ENCODE measurements at places on chromosomes 7 and 10.

DNA sequence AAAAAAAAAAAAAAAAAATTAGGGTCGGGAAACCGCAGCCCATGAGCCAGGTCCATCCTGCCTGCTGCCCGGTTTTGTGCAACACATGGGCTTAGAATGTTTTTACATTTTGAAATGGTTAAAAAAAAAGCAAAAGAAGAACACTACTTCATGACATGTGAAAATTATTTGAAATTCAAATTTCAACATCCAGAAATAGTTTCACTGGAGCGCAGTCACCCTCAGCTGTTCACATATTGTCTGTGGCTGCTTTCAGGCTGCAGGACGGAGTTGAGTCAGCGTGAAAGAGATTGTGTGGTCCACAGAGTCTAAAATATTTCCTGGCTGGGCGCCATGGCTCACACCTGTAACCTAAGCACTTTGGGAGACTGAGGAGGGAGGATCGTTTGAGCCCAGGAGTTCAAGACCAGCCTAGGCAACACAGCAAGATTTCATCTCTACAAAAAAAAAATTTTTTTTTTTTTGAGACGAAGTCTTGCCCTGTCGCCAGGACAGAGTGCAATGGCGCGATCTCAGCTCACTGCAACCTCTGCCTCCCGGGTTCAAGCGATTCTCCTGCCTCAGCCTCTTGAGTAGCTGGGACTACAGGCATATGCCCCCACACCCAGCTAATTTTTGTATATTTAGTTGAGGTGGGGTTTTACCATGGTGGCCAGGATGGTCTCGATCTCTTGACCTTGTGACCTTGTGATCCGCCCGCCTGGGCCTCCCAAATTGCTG, 63.9 kb upstream of the ECHDC3 start:
- DNase-seq = no peak

- no peak for DNase-seq
Measured at GRCh38 chr7:26587536-26587935, 276.9 kb downstream of the SKAP2 start.

DNA sequence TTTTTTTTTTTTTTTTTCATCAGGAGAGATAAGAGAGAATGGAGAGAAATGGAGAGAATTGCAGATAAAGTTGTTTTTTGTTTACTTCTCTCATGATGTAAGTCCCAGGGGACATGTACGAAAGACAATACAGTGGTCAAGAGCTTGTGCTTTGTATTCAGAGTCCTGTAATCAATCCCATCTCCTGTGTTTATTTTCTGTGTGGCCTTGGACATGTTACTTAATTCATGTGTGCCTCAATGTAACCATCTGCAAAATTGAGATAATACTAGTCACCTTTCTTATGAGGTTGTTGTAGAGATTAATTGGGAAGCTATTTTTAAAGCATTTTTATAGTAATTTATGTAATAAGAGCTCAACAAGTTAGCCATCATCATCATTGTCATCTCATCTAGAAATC, 117.5 kb downstream of the CDK14 start:
- no peak for DNase-seq

GRCh38 chr10:19929506-19930140, 113.4 kb downstream of the PLXDC2 start:
- no peak for DNase-seq

DNA sequence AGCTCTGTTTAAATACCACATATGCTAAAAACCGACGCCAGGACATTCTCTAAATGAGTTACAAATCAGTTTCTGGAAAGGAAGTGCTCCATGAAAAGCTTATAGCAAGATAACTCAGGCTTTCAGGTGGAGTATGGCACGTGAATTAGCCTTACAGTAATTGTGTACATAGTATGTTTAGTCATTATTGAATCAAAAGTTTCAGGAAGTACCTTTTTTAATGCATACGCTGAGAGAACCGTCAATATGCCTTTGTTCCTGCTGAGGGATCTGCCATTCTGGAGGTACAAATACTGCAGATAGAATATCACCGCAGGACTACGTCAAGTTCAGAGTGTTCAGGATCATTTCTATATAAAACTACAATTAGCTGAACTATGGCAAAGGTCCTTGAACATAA, 45.7 kb downstream of the ANKMY2 start:
- DNase-seq = no peak

GRCh38 chr7:78333530-78334425, 535.2 kb downstream of the PHTF2 start:
- no peak for DNase-seq

DNA sequence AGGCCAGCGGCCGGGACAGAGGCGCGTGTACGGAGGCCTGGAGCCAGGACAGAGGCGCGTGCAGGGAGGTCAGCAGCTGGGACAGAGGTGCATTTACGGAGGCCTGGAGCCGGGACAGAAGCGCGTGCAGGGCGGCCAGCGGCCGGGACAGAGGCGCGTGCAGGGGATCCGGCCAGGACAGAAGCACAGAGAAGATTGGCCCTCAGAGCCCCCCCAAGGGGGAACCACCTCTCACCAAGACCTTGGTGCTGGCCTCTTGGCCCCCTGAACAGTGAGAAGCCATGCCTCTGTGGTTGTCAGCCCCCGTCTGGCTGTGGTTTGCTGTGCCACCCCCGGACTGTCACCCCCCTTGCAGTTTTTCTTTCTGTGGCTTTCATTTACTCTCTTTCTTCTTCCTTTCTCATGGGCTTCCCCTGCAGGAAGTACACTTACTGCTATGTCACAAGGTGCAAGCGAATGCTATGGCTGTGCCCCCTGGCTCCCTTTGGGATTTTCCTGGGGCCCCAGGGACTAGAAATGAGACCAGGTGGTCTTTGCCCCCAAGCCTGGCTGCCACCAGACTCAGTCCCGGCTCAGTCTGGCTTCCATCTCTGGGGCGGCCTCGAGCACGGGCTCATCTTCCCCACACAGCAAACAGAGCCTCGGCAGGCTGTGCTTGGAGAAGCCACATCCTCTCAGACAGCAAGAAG, 41.1 kb downstream of the INSIG1 start:
- no peak for DNase-seq

- DNase-seq = no peak
Measured at GRCh38 chr7:82258181-82258580, 185.4 kb downstream of the CACNA2D1 start.

GRCh38 chr7:45917658-45918057, 3.4 kb downstream of the IGFBP3 start:
- DNase-seq = peak; percentile 58

- no peak for DNase-seq
Measured at GRCh38 chr7:111532625-111533024, 29.7 kb downstream of the IMMP2L start.

DNA sequence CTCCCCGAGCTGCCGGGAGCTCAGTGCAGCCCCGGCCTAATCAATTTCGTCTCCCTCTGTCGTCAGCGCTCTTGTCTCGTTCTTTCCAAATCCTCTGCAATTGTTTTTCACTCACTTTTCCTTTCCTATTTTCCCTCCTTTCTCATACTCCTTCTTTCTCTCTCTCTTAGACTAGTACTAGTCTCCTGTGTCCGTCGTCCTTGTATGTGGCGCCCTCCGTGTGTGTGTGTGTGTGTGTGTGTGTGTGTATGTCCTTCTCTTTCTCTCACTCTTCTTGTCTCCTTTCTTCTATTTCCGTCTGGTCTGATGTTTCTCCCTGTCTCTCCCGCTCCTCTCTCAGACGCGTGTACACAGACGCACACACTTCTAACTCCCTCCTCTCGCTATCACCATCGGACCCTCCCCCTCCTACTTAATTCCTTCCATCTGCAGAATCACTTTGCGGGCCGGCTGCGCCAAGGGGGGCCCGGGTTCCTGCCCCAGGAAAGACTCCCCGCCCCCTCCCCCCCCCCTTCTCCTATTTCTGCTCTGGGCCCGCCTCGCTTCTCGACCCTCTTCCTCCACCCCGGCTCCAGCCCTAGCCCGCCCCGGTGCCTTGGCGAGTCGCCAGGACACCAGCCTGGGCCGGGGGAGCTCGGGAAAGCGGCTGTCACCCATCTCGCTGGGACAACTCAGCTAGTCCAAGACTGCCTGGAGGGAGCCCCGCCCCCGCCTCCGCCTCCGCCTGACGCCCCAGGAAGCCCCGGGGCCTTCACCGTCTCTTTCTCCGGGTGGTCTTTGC, 743 bp upstream of the ZCCHC24 start:
- no peak for DNase-seq

GRCh38 chr7:94779861-94780260, 123.9 kb upstream of the SGCE start:
- DNase-seq = no peak

- DNase-seq = no peak
Measured at GRCh38 chr7:141954334-141954733, 7.6 kb upstream of the CLEC5A start.

DNA sequence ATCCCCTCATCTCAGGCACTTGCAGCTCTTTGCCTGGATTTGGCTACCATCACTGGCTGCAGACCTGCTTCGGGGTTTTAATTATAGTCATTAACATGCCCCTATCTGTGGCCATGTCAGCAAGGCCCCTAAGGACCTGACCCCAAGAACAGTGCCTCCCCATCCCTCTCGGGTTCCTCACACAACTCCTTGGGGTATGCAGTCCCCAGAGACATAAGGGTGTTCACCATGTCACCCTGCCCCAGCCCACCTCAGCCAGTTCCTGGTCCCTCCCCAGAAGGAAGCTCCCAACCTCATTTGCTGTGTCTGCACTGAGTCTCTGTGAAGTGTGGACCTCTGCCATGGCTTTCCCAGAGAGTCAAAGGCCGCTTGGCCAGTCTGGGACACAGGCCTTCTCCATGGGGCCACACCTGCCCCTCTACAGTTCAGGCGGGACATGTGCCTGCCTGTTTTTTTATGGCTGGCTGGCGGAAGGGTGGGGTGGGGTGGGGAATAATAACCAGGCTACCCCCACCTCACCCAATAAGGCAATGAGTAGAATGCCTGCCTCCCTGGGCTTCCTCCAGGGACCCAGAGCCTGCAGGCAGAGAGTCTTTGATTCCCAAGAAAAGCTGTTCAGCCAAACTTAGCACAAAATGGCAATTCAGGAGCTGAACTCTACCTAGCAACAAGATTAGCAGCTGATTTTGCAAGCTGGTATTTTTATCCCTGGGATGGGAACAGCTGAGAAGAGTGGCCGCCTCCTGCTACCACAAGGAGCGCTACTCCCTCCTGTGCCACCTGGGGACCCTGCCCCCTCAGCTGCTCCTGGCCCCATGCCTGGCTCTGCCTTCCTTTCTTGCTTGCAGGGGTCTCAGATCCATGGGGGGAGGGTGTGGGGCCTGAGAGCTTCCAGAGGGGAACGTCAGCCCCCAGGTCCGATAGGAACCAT, 23.7 kb upstream of the CAMK2B start:
- DNase-seq = no peak

- no peak for DNase-seq
Measured at GRCh38 chr10:93178226-93178625, 104.5 kb downstream of the CYP26A1 start.

- no peak for DNase-seq
Measured at GRCh38 chr10:48431871-48432270, 125.4 kb downstream of the MAPK8 start.

DNA sequence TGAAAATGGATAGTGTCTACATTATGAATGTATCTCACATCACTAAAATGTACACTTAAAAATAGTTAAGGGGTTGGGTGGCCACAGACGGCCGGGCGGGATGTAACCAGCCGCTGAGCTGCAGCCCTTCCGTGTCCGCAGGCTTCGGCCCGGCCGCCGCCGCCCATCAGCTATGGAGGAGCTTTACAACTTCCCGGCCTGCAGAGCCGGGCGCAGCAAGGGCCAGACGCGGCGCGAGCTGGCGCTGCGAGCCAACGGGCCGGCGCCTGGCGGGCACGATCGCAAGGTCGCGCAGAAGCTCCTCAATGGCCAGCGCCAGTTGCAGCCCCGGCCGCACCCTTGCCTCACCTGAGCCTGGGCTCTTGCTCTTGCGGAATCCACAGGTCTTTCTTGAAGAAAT, 69.1 kb downstream of the KMT2C start:
- no peak for DNase-seq

DNA sequence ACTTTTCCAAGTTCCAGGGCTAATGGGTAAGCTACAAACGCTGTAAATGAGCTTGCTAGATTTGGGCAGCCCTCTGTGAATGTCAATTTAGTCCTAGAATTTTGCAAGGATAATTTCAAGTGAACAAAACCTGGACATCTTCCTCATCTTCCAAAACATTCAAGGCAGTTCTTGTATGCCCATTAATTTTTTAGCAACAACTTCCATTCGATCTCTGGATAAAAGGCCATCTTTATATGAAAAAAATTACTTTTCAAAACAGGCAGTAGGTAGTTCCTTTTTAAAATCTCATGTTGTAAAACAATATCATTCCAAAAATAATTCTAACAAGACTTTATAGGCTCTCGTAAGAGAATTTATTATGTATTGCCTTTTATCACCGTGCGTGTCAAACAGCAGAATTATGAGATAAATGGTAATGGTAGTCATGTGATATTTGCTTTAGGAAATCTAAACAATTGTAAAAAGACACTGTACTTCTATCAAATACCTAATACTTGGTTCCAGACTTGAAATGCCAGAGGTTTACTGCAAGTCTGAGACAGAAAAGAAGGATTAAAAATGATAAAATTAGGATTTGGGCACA, 143.7 kb upstream of the NRP1 start:
- no peak for DNase-seq

- peak; percentile 32 for DNase-seq
Measured at GRCh38 chr7:5596046-5596895, 172.6 kb upstream of the TNRC18 start.

GRCh38 chr7:19663816-19664462, 44.9 kb downstream of the POLR1F start:
- no peak for DNase-seq

GRCh38 chr10:104937567-104937966, 296.5 kb downstream of the SORCS3 start:
- DNase-seq = no peak

DNA sequence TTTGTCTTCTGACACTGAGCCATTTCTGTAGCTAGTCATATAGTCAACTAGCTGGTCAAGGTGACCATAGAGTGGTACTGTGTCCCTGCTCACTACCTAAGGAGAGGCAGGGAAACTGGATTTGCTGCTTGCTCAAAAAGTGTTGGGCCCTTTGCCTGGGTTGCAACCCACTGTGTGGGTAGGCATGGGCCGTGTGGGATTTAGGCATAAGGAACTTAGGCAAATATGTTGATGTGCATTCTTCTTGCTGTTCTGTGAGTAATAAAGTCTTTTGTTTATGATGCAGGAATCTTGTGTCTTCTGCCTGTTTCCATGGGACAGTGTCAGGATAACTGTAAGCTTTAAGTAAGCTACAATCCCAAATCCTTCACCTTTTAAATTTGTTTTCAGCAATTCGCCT, 23.1 kb upstream of the TCTN3 start:
- DNase-seq = no peak

- no peak for DNase-seq
Measured at GRCh38 chr10:34092891-34093290, 722.2 kb downstream of the PARD3 start.

DNA sequence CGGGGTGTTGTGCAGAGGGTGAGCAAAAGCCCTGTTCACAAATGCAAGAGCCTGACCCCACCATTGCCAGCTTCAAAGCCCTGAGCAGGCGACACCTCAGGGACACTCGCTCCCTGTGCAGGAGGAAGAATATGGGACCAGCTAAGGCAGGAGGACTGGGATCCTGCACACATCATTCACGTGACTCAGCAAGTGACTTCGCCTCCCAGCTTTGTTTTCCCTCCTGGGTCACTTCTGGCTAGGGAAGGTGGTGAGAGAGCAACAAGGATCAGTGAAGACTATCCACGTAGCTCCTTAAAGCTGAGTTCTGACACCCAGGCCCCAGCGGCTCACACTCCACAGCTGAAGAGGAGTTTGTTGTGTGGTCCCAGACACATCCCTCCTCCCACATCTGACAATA, 164.3 kb downstream of the FGFR2 start:
- DNase-seq = no peak

- no peak for DNase-seq
Measured at GRCh38 chr7:136070736-136071505, 93.8 kb upstream of the MTPN start.
